Activated naive CD4-positive, alpha-beta T cell treated with Interleukin-2 at 50 U/mL for 16 hours (primary cell): ENCODE measurements at places on chromosomes 3 and 15.

GRCh38 chr3:144626835-144627234 lies 655.2 kb downstream of the DIPK2A start:
- no peak for DNase-seq

GRCh38 chr15:81037952-81038743 lies 37.4 kb downstream of the TLNRD1 start:
- no peak for DNase-seq

GRCh38 chr3:87491843-87492242 lies 215.5 kb upstream of the POU1F1 start:
- no peak for DNase-seq

DNA sequence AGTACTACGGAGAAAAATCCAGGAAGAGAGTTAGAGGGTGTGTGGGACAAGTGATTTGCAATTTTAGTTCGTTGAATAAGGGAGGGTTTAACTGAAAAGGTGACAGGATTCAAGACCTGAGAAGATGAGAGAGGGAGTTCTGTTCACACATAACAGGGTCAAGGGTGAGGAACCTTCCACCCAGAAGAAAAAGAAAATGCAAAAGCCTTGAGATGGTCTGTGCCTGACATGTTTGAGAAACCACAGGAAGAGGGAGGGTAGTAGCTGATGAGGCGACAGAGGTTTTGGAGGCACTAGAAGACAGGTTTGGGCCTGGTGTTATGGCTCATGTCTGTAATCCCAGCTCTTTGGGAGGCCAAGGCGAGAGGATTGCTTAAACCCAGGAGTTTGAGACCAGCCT lies 591 bp upstream of the SLC25A20 start:
- peak; percentile 17 for DNase-seq

- no peak for DNase-seq
Measured at GRCh38 chr3:62818347-62818746, 56.9 kb downstream of the CADPS start.

GRCh38 chr15:79003301-79003700 lies 58.5 kb upstream of the CTSH start:
- DNase-seq = no peak

- DNase-seq = no peak
Measured at GRCh38 chr3:110656394-110657025, 415.1 kb upstream of the NECTIN3 start.

DNA sequence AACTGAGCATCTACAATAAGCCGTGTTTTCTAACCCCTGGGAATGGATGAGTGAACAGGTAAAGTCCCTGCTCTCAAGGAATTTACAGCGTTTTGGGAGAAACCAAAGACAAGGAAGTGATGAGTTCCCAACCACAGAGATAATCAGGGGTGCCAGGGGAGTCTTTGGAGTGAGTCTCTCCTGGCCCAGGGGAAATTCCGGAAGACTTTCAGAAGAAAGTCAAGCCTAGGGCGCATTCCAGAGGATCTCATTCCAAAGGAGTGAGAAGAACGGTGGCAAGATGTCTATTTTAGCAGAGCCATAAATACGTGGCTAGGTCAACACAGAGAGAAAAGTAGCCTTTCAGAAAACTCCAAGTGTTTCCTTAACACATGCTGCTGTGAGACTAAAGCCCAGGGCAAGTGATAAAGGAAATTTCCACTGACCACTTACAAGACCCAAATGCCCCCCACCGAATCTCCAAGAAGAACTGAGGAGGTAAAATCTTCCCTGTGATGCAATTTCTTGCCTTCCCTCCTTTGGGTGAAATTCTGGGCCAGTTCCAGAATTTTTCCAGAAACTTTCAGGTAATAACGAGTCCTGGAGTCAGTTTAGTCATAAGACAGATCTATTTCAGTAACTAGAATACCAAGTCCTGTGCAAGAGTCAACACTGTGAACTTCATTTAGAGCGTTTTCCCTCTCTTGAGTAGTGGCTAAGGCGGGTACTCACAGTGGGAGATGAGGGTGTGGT lies 437.4 kb downstream of the NR2F2 start:
- DNase-seq = no peak

- no peak for DNase-seq
Measured at GRCh38 chr3:23750573-23751210, 55.1 kb upstream of the UBE2E1 start.

GRCh38 chr3:196994056-196994455 lies 25.4 kb upstream of the PIGZ start:
- no peak for DNase-seq

- DNase-seq = no peak
Measured at GRCh38 chr3:127493924-127494646, 96.4 kb downstream of the TPRA1 start.

GRCh38 chr3:187986514-187986934 lies 167.4 kb upstream of the LPP start:
- DNase-seq = peak; percentile 57

GRCh38 chr3:61118830-61119229 lies 132.4 kb downstream of the FHIT start:
- no peak for DNase-seq

DNA sequence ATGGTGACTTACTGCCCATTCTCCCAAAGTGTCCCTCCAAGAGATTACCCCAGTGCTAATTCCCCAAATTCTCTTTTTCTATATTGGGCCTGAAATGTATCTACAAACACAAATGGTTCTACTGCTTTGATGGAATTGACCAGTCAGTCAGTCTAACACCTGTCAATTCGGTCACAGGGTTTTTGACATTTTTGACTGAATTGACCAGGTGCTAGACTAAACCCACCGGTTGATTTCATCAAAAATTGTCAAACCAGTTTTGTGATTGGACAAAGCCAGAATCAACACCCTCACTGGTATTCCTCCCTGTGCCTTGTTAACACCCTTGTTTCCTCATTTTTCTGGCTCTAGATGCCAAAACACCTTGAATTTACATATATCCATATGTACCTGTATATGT lies 398.4 kb upstream of the NR2F2 start:
- no peak for DNase-seq

DNA sequence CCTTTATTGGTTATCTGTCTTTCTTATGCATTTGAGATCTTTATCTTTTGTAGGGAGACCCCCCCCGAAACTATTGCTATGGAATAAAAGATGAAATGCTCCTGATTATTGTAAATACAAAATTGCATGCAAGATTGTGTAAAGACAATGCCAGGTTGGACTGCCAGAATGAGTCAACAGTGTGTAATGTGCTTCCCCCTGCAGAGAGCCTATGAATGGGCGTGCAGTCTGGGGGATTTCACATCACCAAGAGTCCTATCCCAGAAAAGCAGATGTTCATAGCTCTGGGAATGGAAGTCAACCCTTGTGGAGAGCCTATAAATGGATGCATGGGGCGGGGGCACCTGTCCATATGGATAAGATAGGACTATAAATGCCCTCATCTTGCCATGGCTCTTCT lies 584.3 kb downstream of the NSUN3 start:
- no peak for DNase-seq

DNA sequence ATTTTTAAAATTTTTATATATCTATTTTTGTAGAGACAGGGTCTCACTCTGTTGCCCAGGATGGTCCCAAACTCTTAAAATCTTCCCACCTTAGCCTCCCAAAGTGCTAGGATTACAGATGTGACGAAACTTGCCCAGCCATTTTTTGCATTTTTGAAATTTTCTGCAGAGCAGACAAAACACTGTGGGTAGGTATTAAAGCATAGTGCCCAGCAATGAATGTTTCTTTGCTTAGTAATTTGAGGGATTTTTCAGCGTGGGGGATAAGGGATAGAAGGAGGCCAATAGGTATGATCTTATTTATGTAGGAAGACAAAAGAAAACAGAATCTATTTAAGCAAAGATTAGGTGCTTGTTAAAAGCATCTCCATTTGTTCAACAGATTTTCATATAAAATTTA lies 446.8 kb upstream of the DPH6 start:
- DNase-seq = no peak

- DNase-seq = no peak
Measured at GRCh38 chr3:132592216-132592615, 4.9 kb upstream of the ACKR4 start.

DNA sequence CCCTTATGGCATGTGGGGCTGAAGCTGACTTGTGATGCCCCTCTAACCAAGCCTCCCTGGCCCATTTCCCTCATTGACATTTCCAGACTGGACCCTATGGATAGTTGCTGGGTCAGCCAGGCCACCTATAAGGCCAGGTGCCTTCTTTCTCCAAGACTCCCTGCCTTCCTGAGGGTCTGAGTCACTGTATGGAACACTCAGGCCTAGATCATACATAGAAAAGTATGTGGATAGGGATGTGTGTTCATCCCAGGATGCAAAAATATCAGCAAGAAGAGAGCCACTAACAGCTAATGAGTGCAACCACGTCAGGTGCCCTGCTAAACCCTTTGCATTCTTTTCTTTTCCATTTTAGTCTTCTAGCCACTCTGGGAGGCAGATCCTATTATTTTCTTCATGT lies 168.4 kb upstream of the WNT5A start:
- no peak for DNase-seq

DNA sequence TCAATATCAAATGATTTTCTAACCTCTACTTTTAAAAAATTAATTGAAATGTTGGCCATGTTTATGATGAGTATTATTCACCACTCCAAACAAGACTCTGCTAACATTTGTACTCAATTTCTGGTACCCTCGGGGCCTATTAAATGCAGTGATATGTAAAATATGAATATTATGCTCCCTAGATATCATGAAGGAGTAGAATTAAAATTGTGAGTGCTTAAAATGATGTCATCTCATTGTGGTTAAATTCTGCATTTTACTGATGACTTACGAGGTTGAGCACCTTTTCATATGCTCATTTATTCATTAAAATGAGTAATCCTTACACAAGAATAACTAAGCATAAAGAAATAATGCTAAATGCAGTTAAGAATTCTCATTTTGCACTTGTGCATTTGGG lies 159.9 kb downstream of the OCA2 start:
- no peak for DNase-seq

DNA sequence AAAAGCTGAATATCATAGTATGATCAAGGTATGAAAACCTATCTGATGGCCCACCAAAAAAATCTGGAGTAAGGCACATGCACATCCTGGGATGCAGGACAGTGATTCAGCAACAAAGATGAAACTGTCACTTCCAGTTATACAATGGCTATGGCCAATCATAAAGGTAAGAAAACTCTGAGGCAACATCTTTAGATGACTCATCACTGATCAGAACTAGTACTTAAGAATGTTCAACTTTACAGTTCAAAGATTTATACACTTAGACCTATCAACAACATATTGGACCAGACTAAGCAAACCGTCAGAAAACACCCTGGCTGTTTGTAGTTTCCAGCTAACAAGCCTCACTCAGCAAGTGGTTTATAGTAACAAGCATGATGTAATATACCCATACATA lies 21.3 kb upstream of the PLCH1 start:
- DNase-seq = no peak

DNA sequence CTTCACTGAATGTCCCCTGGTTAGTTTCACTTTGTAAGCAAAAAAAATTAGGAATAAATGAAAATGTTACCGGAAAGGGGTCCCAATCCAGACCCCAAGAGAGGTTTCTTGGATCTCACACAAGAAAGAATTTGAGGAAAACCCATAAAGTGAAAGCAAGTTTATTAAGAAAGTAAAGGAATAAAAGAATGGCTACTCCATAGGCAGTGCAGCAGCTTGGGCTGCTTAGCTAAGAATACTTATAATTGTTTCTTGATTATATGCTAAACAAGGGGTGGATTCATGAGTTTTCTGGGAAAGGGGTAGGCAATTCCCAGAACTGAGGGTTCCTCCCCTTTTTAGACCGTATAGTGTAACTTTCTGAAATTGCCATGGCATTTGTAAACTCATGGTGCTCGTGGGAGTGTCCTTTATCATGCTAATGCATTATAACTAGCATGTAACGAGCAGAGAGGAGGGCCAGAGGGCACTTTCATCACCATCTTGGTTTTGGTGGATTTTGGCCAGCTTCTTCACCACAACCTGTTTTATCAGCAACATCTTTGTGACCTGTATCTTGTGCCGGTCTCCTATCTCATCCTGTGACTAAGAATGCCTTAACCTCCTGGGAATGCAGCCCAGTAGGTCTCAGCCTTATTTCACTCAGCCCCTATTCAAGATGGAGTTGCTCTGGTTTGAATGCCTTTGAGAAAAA lies 41.0 kb upstream of the CMSS1 start:
- DNase-seq = no peak
